Cerebellar cortex (tissue), 1 donor: ENCODE measurements at places on chromosomes 7 and 10.

DNA sequence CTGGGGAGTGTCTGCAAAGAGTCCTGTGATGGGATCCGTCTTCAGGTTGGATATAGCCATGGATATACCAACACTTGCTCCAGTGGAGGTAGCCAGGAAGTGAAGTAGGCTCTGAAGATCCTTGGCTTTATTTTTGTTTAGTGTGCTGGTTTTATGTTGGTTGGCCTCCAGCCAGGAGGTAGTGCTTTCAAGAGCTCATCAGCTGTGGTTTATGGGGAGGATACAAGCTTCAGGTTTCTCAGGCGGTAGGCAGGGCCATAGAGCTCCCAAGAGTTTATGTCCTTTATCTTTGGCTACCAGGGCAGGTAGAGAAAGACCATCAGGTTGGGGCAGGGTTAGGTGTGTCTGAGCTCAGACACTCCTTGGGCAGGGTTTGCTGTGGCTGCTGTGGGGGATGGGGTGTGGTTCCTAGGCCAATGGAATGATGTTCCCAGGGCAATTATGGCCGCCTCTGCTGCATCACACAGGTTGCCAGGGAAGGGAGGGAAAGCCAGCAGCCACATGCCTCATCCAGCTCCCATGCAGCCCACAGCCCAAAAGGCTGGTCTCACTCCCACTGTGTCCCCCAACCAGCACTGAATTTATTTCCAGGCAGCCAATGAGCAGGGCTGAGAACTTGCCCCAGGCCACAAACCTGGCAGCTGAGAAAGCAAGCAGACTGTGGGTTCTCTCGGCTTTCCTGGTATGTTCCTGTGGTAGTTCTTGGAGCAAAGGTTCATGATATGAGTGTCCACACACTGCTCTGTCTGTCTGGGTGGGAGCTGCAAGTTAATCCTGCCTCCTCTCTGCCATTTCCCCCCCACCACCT, 67.0 kb upstream of the PRLHR start:
- DNase-seq = no peak

DNA sequence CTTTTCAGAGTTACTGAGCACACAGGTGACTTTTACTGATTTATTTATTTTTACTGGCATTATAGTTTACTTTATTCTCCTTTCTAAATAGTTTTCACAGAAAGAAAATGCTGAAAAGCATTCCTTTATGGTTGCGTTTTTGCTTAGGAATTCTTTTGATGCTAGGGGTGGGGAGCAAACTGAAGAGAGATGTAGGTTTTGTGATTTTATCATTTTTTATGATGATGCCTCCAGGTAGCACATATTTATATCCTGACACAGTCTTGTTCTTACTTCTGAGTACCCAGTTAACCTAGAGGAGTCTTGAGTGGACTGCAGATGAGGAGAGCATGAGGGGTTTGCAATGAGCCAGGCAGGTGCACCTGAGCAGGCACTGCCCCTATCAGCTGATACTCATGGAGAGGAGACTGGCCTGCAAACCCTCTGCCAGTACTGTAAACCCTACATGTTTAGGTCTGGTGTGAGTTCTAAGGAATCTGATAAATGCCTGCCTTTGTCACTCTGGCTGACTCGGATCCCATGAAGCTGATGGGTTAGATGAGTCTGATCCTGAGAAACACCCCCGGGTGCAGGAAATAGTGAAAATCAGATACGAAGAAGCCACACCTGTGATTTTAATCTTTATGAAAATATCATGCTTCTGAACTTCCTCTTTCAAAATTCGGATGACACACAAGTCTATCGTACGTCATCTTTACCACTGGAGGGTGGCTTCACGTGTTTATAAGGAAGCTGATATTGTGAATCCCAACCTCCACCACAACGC, 302.9 kb downstream of the WDR37 start:
- no peak for DNase-seq

DNA sequence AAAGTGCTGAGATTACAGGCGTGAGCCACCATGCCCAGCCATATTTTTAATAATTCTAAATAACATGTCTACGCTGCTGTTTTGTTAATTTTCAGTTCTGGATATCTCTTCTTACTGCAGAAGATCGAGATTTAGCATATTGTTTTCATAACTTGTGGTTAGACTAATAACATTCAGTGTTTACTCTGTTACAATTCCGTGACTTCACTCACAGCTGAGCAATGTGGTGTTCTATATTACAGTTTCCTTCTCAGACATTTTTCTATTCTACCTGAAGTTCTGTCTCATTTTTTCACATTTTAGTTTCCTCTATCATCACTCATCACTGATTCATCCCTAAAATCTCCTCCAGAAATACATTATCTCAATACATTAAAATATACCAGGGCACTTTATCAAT, 10.9 kb downstream of the RNF32 start:
- no peak for DNase-seq

DNA sequence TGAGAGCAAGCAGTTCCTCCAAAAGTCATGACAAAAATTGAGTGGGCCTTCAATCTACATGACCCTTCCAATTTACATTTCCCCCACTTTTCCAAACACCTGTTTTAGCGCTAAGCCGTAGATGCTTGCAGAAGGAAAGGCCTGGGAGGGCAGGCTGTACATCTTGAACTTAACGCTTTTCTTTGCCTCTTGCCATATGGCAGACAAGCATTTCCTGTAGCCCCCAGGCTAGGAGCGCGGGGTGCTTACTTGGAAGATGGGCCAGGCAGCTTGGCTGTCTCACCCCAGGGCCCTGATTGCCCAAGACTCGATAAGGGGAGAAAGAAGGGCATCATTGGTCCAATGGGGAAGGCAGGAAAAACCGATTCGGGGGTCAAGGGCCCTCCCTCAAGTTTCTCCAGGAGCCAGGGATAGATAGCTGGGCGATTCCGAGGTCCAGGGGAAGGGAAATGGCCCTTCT, 1.8 kb downstream of the HOXA10 start:
- peak; percentile 17 for DNase-seq

- no peak for DNase-seq
Measured at GRCh38 chr10:121998462-121998861, 9.5 kb downstream of the TACC2 start.

DNA sequence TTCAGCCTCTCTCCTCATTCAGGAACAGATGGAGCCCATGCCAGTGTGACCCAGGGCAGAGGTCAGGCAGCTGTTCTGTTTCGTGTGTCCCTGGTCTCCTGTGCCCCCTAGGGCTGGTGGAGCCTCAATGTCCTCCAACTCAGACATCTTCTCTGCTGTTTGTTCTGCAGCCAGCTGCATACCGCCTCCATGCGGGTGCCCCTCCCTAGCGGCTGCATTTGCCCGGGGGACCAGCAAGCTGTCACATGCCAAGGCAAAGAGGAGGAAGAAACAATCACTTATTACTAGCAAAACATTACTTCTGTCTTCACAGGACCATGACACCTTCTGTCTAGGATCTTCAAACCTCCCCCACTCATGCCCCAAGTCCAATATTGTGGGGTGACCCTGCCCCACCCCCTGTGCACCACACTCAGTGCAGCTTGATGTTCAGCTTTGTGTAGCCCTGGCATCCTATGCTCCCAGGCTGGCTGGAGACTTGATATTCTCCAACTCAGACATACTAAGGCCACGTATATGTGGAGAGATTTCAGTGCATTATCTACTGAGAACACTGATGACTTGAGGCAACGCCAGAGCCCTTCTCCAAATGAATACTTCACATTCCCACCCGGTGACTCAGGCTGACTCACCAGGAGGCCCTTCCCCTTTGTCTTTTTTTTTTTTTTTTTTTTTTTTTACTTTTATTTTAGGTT, 188.9 kb downstream of the SKIDA1 start:
- peak; percentile 37 for DNase-seq

DNA sequence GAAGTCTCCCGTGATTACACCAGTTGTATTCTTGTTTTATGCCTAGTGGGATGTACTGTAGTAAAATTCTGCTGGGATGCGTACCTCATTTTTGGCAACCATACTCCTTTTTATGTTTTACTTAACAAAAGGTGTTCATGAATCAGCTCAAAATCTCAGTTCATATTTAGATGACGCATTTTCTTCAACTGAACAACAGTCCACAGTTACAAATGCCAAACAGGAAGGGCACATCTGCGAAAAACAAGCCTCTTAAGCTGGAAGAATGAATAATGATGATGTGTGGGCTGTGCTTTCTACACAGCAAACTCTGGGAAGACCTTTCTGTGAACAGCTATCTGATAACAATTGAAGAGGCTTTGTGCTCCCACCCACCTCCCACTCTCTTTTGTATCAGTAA, 68.4 kb upstream of the NRBF2 start:
- DNase-seq = no peak

DNA sequence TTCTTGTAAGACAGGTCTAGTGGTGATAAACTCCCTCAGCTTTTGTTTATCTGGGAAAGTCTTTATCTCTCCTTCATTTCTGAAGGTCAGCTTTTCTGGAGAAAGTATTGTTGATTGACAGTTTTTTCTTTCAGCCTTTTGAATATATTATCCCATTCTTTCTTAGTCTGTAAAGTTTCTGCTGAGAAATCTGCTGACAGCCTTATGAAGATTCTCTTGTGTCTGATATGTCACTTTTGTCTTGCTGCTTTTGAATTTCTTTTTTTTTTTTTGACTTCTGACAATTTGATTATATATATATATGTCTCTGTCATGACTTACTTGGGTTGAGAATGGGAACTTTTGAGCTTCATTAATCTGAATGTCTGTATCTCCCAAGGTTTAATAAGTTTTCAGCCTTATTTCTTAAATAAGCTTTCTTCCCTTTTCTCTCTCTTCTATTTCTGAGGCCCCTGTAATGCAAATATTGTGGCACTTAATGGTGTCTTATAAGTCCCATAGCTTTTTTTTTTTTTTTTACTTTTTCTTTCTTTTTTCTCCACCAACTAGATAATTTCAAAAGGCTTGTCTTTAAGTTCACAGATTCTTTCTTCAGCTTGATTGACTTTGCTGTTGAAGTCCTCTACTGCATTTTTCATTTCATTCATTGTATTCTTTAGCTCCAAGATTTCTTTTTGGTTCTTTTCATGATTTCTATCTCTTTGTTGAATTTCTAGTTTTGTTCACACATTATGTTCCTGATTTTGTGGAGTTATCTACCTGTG, 81.4 kb upstream of the IL6 start:
- DNase-seq = no peak
